Kidney glomerular epithelial cell (primary cell): ENCODE measurements at places on chromosomes 11 and 22.

DNA sequence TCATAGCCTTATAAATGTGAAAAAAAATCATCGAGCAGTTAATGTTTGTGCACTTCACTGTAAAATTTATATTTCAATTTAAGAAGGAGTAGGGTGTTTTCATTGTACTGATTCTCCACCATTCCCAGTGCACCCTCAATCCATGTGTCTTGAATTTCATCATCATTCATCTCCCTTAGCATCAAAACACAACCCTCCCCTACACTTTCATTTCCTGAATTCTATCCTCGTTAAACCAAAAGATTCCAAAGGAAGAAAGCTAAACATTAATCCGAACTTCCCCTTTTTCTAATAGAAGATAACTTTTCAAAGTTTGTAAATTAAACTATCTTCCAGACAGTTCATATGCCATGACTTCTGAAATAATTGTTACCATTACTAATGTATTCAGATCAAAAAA, 34.1 kb upstream of the OR8B8 start:
- no peak for DNase-seq

DNA sequence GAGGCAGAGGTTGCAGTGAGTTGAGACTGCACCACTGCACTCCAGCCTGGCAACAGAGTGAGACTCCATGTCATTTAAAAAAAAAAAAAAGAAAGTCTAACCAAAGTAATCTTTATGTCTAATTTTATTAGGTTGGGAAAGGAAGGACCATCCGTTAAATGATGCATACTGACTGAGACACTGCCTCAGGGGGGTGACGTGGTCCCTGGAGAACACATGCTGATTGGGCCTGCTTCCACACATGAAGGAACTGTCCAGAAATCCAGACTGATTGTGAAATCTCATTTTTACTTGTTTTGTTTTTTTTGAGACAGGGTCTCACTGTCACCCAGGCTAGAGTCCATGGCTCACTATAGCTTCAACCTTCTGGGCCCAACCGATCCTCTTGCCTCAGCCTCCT, 5.5 kb downstream of the SF3A1 start:
- DNase-seq, result no peak

GRCh38 chr11:27930946-27931345, 177.0 kb downstream of the KIF18A start:
- DNase-seq, result no peak

- DNase-seq, result no peak
Measured at GRCh38 chr22:20439928-20440575, 2.4 kb upstream of the SCARF2 start.

DNA sequence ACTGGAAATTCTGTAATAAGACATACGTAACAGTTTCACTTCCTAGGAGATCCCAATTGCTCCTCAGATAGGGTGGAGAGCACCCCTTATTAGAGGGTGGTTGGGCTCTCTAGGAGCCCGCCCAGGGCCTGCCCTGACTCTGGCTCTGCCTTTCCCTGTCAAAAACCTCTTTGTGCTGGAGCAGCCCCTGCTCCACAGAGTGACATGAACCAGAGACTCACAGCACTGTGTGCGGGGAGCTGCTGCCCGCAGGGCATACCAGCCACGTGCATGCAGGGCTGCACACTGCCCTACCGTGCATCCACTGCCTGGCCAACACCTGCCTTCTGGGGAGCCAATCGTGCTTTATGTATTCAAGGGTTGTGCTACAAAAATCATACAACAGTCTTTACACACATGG, 24.3 kb downstream of the KCNQ1OT1 start:
- DNase-seq, result no peak

DNA sequence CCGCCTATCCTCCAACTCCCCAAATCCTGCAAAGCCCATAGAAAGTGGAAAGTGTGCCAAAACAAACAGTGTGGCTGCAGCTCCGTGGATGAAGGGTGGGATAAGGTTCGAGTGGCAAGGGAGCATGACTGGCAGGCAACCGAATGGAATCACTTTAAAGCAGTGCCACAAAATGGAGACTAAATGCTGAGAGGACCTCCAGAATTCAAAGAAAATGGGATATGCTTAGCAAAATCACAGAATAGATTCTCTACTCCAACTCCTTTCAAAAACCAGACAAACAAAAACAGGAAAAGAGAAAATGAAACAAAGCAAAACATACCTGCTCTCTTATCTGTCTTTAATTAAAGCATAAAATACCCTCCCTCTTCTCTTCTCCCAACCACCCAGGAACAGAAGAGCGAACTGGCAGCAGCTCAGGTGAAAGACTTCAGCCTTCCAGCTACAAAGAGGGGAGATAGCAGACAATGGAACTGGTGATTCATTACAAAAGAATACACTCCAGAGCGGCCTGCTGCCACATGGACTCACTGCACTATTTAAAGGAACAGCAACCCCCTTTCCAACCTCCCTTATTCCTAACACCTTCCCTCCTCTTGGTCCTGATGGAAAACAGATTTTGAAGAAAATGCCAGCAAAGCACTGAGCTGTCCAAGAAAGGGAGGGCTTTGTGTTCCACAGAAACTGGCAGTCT, 118.5 kb downstream of the APOL5 start:
- peak; percentile 90 for DNase-seq

- DNase-seq, result no peak
Measured at GRCh38 chr22:49992921-49993648, 19.5 kb downstream of the IL17REL start.
